ENCODE measurements at places on chromosomes 11 and 22. TPM values are rescaled to one million over a fixed set of nuclear protein-coding genes. Genes with fewer than 3 reads are reported as not detected.

WBP2NL gene
- 1.4 TPM for total RNA-seq

- H3K4me1 ChIP-seq: peaks cover 9% of the 10 kb centered on the region
- H3K36me3 ChIP-seq: no peaks in the 10 kb centered on the region
- no peak overlapping the region for H3K4me3 ChIP-seq
- DNase-seq: peak; percentile 9
- no peaks in the 10 kb centered on the region for H3K27me3 ChIP-seq
Observed at GRCh38 chr11:2524446-2525165, 79.8 kb downstream of the KCNQ1 start.

DNA sequence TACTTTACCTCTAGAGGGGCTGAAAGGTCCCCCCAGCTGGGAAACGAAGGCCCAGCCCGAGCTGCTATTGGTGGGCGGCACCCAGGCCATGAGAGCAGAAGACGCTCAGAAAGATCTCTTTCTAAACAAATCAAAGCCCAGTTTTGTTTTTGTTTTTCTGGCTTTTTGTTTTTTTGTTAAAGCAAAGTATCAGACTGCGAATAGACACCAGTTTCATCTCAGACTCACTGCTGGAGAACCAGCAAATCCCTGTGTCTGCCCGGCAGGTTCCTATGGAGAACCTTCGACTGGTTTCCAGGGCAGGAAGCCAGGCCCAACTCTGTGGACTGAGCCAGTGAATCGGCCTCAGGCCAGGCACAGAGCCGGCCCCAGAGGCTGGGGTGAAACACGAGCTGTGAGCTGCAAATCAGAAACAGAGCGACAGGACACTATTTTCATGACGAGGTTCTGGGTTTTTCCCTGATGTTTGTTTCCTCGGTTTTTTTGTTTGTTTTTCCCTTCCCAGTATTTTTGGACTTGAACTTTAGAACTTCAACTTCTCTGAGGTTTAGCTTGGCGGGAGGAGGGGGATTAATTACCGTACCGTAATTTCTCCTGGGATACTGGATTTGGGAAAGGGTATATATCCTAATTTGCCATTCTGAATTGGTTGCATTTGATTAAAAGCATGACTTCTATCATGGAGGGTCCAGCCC, 16.0 kb upstream of the B4GALNT4 start:
- no peaks in the 10 kb centered on the region for H3K27me3 ChIP-seq
- DNase-seq: peak; percentile 92
- peak overlapping the region; percentile 98 for H3K27ac ChIP-seq
- H3K4me1 ChIP-seq: peaks cover 28% of the 10 kb centered on the region

GAL gene
- 1.6 TPM for total RNA-seq

MUC5B gene
- 65.4 TPM for total RNA-seq

- H3K27ac ChIP-seq: peak overlapping the region; percentile 85
- H3K4me3 ChIP-seq: peak overlapping the region; percentile 66
- H3K36me3 ChIP-seq: no peaks in the 10 kb centered on the region
- no peaks in the 10 kb centered on the region for H3K27me3 ChIP-seq
Observed at GRCh38 chr11:19777377-19778102, 64.9 kb downstream of the NAV2 start.

DNA sequence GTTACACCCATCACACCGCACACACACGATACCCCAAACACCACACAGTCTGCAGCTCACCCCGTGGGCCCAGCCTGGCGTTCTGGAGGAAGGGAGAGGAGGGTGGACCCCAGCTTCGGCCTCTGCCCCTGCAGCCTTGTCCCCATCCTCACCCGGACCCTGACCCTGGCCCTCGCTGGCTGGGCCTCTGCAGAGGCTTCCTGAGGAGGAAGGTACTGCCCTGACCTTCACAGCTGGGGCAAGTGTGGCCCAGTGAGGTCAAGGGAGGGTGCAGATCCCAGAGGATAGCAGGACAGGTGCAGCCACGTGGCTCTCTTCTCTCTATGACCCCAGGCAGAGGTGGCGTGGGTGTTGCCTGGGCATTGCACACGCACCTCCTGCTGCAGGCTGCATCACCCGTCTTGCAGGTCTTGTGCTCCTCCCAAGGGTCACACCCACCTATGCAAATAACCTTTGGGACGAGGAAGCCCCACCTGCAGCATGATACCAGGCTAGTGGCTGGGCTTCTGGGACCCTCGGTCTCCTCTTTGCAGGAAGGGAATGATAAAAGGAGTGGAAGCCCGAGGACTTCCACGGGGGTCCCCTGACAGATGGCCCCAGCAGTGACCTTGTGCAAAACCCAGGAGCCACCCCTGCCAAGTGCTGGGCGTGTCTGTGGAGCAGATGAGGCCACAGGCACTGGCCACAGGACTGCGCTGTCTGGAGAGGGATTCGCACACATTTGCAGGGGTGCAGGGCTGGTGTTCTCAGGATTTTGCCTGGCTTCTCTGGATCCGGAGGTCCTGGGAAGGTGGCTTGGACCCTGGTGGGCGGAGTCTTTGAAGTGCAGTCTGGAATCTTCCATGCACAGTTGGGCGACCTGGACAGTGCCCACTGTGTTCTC, 1241.5 kb downstream of the BRD1 start:
- peak; percentile 60 for DNase-seq
- H3K27me3 ChIP-seq: no peaks in the 10 kb centered on the region
- no peak overlapping the region for H3K4me3 ChIP-seq
- no peaks in the 10 kb centered on the region for H3K36me3 ChIP-seq

GRAP2 gene
- 0.42 TPM for total RNA-seq

SHANK2 gene
- 30.3 TPM for total RNA-seq

DNA sequence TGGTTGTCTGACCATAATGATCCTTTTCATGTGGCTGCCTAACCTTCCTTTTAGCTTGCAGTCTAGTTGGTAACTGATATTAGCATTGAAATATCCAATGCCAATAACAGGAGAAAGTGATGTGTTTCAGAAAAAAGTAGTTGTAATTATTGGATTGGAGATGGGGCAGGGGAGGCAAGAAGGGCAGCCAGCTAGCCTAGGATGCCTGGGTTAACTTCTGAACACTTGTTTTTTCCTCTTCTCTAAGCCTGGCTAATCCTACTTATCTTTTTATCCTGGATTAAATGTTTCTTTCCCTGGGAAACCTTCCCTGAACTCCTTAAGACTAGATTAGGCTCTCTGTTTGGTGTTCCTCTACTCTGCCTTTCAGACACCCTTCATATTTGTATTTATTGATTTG, 380.2 kb downstream of the TMEM135 start:
- no peak overlapping the region for H3K27ac ChIP-seq
- H3K36me3 ChIP-seq: no peaks in the 10 kb centered on the region
- H3K27me3 ChIP-seq: no peaks in the 10 kb centered on the region
- H3K4me1 ChIP-seq: no peaks in the 10 kb centered on the region
- DNase-seq: no peak

DNA sequence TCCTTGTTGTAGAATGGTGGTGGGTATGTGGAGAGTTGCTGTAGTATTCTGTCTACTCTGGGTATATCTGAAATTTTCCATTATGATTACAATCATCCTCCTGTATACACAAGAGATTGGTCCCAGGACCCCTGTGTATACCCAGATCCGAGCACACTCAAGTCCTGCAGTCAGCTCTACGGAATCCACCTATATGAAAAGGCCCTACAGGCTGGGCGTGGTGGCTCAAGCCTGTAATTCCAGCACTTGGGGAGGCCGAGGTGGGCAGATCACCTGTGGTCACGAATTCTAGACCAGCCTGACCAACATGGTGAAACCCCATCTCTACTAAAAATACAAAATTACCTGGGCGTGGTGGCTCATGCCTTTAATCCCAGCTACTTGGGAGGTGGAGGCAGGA, 17.2 kb downstream of the PARVA start:
- DNase-seq: no peak
- H3K4me1 ChIP-seq: peaks cover 28% of the 10 kb centered on the region
- no peak overlapping the region for H3K27ac ChIP-seq
- H3K27me3 ChIP-seq: no peaks in the 10 kb centered on the region

GRCh38 chr11:125345421-125346178, 150.5 kb downstream of the FEZ1 start:
- H3K36me3 ChIP-seq: no peaks in the 10 kb centered on the region
- H3K4me3 ChIP-seq: no peak overlapping the region
- H3K4me1 ChIP-seq: peaks cover 4% of the 10 kb centered on the region
- no peaks in the 10 kb centered on the region for H3K27me3 ChIP-seq
- no peak overlapping the region for H3K27ac ChIP-seq

- H3K27me3 ChIP-seq: no peaks in the 10 kb centered on the region
- peak; percentile 67 for DNase-seq
- H3K4me3 ChIP-seq: no peak overlapping the region
- peaks cover under 1% of the 10 kb centered on the region for H3K4me1 ChIP-seq
- H3K27ac ChIP-seq: no peak overlapping the region
Observed at GRCh38 chr11:78941226-78941851, 366.7 kb upstream of the NARS2 start.

DTX4 gene
- 5.9 TPM for total RNA-seq

CBL gene
- 4.6 TPM for total RNA-seq

TMEM45B gene
- 1.3 TPM for total RNA-seq

PAX6 gene
- total RNA-seq: 8.3 TPM

MUC6 gene
- 99.7 TPM for total RNA-seq

TEX54 gene
- total RNA-seq: not detected

SSTR3 gene
- 1.3 TPM for total RNA-seq

DNA sequence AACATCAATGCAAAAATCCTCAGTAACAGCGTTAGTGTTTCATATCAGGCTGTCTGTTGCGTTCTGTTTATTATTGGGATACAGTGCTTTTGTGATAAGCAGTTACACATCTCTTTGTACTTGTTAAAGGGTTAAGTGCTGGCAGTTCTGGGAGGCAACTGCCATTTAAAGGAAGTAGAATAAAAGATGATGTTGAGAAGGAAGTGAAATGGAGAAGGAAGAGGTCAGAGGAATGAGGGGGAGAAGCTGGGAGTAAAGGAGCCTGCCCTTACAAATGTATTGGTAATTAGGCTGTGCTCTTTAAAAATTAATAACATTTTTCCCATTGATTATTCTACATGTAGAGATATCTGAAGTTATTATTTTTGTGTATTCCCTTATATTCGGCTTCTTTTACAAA, 674.7 kb downstream of the NTM start:
- no peaks in the 10 kb centered on the region for H3K36me3 ChIP-seq
- H3K27ac ChIP-seq: no peak overlapping the region
- no peaks in the 10 kb centered on the region for H3K27me3 ChIP-seq
- H3K4me1 ChIP-seq: no peaks in the 10 kb centered on the region
- no peak for DNase-seq

KMT2A gene
- total RNA-seq: 39.6 TPM

DNA sequence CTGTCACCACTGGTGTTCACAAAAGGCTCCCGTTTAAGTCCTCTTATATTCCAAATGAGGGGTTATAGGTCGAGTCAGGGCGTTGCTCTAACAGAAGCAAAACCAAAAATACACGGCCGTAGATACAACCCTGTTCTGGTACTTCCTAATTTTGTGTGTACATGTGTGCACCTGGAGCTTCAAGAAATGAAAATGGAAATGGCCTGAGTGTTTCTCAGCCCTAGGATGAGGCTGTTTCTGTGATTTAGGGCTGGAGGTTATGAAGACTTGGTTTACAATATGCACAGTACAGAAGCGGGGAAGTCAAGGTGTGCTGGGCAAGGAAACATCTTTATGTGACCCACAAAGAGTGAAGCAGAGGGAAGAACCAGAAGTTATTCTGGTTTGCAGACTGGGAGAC, 110.4 kb upstream of the OR4B1 start:
- no peaks in the 10 kb centered on the region for H3K27me3 ChIP-seq
- no peak for DNase-seq
- no peak overlapping the region for H3K4me3 ChIP-seq
- H3K36me3 ChIP-seq: no peaks in the 10 kb centered on the region
- no peak overlapping the region for H3K27ac ChIP-seq

APOL5 gene
- total RNA-seq: not detected

KCNE3 gene
- total RNA-seq: 4.6 TPM

GRCh38 chr22:46749682-46750529, 11.9 kb upstream of the CERK start:
- no peaks in the 10 kb centered on the region for H3K36me3 ChIP-seq
- H3K27me3 ChIP-seq: no peaks in the 10 kb centered on the region
- H3K4me1 ChIP-seq: peaks cover 8% of the 10 kb centered on the region
- H3K27ac ChIP-seq: no peak overlapping the region
- H3K4me3 ChIP-seq: no peak overlapping the region

- no peaks in the 10 kb centered on the region for H3K27me3 ChIP-seq
- no peaks in the 10 kb centered on the region for H3K4me1 ChIP-seq
- no peak overlapping the region for H3K27ac ChIP-seq
- H3K4me3 ChIP-seq: no peak overlapping the region
- DNase-seq: no peak
- H3K36me3 ChIP-seq: no peaks in the 10 kb centered on the region
Observed at GRCh38 chr11:15258433-15259165, 143.9 kb downstream of the INSC start.

MS4A7 gene
- 11.3 TPM for total RNA-seq

- no peaks in the 10 kb centered on the region for H3K36me3 ChIP-seq
- no peak overlapping the region for H3K27ac ChIP-seq
- H3K27me3 ChIP-seq: no peaks in the 10 kb centered on the region
- no peak for DNase-seq
- no peak overlapping the region for H3K4me3 ChIP-seq
Observed at GRCh38 chr22:35230839-35231584, 26.3 kb upstream of the HMGXB4 start.

GRCh38 chr11:126698576-126698975, 302.0 kb downstream of the KIRREL3 start:
- no peak overlapping the region for H3K4me3 ChIP-seq
- H3K36me3 ChIP-seq: no peaks in the 10 kb centered on the region
- H3K4me1 ChIP-seq: no peaks in the 10 kb centered on the region

GRCh38 chr22:25027043-25027906, 74.8 kb downstream of the KIAA1671 start:
- no peak overlapping the region for H3K27ac ChIP-seq
- no peaks in the 10 kb centered on the region for H3K27me3 ChIP-seq
- peaks cover 5% of the 10 kb centered on the region for H3K4me1 ChIP-seq
- no peak overlapping the region for H3K4me3 ChIP-seq

DCHS1 gene
- 2.3 TPM for total RNA-seq
